ENCODE measurements at places on chromosomes 12 and 14.

GRCh38 chr14:43475757-43476156 lies 1031.3 kb downstream of the FSCB start:
- no peak for DNase-seq

- no peak for DNase-seq
Observed at GRCh38 chr12:99996095-99996494, 11.4 kb upstream of the ANKS1B start.

DNA sequence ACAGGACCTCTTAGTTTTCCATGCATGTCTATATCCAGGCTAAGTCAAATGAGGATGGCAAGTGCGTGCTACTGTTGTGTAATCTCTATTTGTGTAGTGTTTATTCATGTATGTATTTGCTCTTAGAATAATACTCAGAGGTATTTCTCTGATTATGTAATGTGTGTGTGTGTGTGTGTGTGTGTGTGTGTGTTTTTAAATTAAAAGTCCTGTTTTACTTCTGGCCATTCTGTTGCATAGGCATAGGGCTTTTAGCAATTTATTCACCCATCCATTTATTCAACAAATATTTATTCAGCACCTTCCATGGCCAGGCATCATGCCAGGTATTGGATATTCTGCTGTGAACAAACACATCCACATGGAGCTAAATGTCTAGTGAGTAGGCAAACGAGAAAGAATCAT lies 63.5 kb downstream of the PELI2 start:
- DNase-seq, result no peak

- DNase-seq, result no peak
Observed at GRCh38 chr14:99093532-99094517, 178.2 kb downstream of the BCL11B start.

GRCh38 chr14:52948039-52948438 lies 2.8 kb downstream of the FERMT2 start:
- no peak for DNase-seq

- no peak for DNase-seq
Observed at GRCh38 chr14:21978184-21978998, 304.8 kb upstream of the OR4E1 start.

GRCh38 chr12:118436002-118436730 lies 59.8 kb downstream of the SUDS3 start:
- DNase-seq, result no peak

DNA sequence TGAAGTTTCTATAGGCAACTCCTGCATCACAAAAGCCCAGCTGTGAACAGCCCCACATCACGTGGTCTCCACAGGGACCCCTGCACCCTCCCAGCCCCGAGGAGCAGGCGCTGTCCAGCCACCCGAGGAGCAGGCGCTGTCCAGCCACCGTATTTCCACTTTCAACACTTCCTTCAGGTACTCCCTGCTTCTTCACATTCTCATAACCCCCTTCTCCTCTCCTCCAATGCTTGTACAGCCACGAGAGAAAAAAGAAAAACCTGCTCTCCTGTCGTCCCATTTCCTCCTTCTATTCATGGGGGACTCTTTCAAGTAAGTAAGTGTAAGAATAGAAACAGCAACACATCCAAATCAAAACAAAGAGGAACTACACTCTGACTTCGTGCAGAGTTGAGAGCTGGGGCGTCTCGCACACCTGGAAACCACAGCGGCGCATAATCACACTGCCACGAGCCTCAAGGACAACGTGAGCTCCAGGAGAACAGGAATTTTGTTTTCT lies 11.9 kb downstream of the CDC42BPB start:
- DNase-seq, result no peak

GRCh38 chr14:96363751-96364336 lies 518 bp downstream of the GSKIP start:
- DNase-seq, result no peak

DNA sequence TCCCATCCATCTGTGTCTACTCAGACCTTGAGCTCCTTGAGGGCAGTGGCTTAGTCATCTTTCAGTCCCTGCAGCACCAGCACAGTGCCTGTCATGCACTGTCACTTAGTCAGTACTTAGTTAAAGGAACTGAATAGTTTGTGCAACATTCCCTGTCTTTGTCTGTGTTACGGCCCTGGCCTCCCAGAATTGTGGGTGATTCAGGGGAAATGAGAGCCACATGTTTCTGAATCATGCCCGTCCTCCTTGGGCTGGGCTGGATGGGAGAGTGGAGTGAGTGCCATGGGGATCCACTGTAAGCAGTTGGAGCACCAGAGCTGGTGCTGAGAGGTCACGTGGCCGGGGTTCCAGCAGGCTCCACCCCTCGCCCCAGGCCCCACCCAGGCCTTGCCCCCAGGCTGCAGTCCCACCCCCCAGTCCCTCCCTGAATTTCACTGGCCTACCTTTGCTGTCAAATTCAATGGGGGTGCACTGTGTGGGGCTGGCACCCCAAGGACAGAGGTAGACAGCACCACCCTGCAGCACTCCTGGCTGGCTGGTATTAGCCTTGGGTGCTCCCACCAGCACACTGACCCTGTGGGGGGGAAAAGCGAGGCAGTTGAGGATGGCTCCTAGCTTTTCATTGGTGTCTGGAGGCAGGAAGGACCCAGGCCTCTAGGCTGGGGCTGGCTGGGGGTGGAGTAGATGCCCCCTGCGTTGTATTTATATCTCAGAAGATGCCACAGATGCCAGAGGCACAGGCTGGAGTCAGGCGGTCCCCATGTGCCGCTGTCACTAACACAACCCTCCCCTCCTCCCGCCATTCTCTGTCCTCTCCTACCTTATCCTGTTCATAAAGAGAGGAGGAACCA lies 7.5 kb downstream of the ITGA5 start:
- DNase-seq, result no peak

Measured in caudate nucleus (tissue), 63 donors.